Omental fat pad (tissue), 4 donors: ENCODE measurements at places on chromosomes 7 and 10. TPM values are rescaled to one million over a fixed set of nuclear protein-coding genes. Genes with fewer than 3 reads are reported as not detected.
A peak's percentile ranks its signal among the peaks of the same experiment; 100 is the strongest.

- DNase-seq, result no peak
Measured at GRCh38 chr10:12825260-12825849, 176.2 kb downstream of the CCDC3 start.

The CAPZA2 gene
- total RNA-seq, result 115 TPM

- peak; percentile 50 for DNase-seq
Measured at GRCh38 chr7:142556740-142557139, 192.5 kb upstream of the PRSS1 start.

The GHRHR gene
- total RNA-seq, result not detected

- DNase-seq, result no peak
Measured at GRCh38 chr7:3691478-3692158, 390.6 kb downstream of the SDK1 start.

The EPHB4 gene
- total RNA-seq, result 73.5 TPM

GRCh38 chr10:120998782-120999285, 147.7 kb downstream of the WDR11 start:
- no peak for DNase-seq

The SLC29A3 gene
- total RNA-seq, result 2.5 TPM

The STAMBPL1 gene
- total RNA-seq, result 16.0 TPM

The ANKRD2 gene
- not detected for total RNA-seq

- DNase-seq, result no peak
Measured at GRCh38 chr7:20206104-20206896, 10.9 kb downstream of the MACC1 start.

DNA sequence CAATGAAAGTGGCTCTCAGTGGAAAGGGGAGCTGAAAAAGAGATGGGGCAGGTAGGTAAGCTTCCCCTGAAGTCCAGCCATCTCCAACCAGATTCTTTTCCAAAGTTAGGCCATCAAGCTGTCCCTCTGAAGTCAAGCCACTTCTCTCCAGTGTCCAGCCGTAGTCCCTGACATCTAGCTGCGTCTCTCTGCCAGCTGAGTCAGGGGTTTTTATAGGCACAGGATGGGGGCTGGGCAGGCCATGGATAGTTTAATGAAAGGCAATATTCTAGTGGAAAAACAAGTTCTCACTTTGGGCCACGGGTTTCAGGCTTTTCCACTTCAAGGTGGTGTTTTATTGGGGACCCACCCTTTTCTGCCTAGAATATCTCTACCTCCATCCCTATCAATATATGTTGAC, 36.8 kb downstream of the AVL9 start:
- no peak for DNase-seq

The GPR85 gene
- total RNA-seq, result 1.1 TPM

- peak; percentile 27 for DNase-seq
Measured at GRCh38 chr7:7424151-7424873, 111.4 kb downstream of the COL28A1 start.

- no peak for DNase-seq
Measured at GRCh38 chr7:158055726-158056510, 531.7 kb downstream of the PTPRN2 start.

The TRPV5 gene
- not detected for total RNA-seq

DNA sequence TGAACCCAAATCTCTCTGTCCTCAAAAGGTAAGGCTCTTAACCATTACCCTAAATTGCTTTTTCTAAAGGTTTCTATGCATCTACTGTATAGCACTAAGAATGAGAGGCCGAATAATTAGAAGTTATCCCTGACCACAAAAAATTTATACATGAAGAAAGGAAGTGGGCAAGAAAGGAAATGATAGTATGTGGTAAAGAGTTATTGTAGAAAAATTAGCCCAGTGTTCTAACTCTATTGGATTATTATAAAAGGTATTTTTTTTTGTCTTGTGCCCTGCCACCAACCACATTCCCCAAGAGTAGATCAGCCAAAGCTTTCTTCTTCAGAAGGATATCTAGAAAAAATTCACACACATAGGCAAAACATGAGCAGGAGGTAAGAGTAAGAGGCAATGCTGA, 45.4 kb downstream of the DKK1 start:
- no peak for DNase-seq

DNA sequence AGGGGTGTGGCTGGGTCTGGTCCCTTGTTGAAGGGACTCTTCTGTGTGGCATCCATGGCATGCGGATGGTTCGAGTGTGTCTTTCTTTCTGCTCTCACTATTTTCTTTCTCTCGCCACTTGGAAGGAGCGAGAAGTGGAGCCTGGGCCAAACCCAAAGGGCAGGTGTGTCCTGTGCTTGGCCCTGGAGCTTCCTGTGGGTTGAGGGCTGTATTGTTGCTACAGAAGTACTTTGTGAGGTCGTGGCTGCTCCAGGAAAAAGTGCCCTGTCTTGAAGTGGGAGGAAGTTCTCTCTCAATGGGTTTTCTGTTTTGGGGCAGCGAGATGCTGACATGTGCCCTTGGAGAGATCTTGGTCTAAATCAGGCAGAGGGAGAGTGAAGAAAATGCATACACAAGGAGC, 72.0 kb downstream of the DOCK1 start:
- no peak for DNase-seq

The CCDC7 gene
- 17.9 TPM for total RNA-seq

The STEAP4 gene
- 163 TPM for total RNA-seq

The LIPF gene
- total RNA-seq, result not detected

The NME8 gene
- 0.72 TPM for total RNA-seq

GRCh38 chr10:87705339-87705738, 45.7 kb downstream of the PAPSS2 start:
- DNase-seq, result no peak

DNA sequence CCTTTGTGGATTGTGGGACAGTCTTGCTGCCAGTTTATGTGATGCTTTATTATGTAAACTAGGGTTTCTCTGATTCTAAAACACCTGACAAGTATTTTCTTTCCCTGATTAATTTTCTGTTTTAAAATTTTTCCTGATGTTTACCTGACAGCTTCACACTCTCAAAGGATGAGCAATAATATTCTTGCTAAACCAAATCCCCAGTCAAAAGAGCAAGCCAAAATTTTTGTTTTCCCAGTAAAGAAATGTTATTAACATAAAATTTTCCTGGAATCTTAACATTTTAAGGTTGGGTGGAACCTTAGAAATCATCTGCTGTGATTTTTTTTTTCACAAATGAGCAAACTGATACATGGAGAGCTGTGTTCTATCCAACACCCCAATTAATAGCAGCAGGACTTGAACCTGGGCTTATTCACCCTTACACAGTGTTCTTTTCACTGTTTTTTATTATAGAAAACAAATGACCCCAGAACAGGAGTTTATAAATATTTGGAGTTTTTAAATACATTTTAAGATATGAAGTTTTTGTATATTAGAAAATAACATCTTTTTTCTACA, 185.2 kb upstream of the VIPR2 start:
- DNase-seq, result no peak

DNA sequence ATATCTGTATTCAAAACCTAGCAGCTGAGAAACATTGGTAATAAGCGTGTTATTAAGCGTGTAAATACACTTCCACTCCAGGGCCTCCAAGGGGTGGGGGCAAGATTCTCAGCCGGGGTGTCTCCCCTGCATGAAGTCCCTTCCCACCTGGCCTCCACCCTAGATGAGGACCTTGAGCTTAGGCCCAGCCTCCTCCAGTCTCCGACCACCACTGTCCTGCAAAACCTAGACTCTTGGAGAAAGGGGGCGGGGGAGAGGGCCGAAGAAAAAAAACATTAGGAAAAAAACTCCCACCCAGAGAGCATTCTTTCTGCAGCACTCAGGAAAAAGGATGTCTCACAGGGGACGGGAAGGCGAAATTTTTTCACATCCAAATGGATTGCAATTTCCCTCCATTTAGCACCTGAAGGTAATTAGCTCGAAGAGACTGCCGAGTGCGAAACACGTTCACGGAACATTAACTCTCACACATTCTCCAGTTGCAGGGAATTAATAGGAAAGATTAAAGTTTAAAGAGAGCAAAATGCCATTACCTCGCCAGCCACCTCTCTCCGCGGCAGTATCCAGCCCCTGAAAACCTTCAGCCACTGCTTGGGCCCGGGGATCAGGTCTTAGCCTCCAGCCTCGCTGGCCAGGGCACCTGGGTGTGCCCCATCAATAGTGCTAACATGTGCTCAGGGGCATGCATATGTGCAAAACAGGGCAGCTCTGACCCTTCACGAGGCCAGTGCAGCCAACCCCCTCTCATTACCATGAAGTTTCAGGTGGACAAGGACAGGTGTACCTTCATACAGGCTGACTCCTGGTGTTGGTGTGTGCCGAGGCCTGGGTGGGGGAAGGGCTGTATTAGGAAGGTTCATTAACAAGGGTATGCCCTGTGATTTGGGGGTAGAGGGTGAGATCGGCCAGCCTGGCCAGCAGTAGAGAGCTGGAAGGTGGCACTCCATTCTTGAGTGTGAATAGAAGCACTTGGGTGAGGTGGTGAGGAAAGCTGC, 77.2 kb downstream of the HIF1AN start:
- DNase-seq, result no peak

GRCh38 chr7:151694828-151695580, 175.3 kb upstream of the RHEB start:
- DNase-seq, result no peak

- no peak for DNase-seq
Measured at GRCh38 chr7:19491821-19492452, 216.9 kb downstream of the POLR1F start.

GRCh38 chr7:2517026-2517425, 2.5 kb upstream of the LFNG start:
- no peak for DNase-seq

GRCh38 chr10:53162856-53163255, 390.3 kb upstream of the MBL2 start:
- no peak for DNase-seq

GRCh38 chr7:155879592-155879991, 67.3 kb upstream of the SHH start:
- no peak for DNase-seq

The CTBP2 gene
- 48.0 TPM for total RNA-seq

The TNS3 gene
- total RNA-seq, result 106 TPM

The ZPBP gene
- not detected for total RNA-seq

GRCh38 chr10:88333248-88333630, 249.9 kb downstream of the RNLS start:
- no peak for DNase-seq

GRCh38 chr10:44949915-44950314, 9.7 kb upstream of the RASSF4 start:
- DNase-seq, result no peak

The OR2A5 gene
- not detected for total RNA-seq

GRCh38 chr7:65453341-65454030, 79.8 kb downstream of the ZNF92 start:
- DNase-seq, result no peak

- DNase-seq, result no peak
Measured at GRCh38 chr10:103600956-103601569, 107.6 kb downstream of the NEURL1 start.

GRCh38 chr10:44466236-44466635, 81.3 kb upstream of the CXCL12 start:
- DNase-seq, result no peak

- no peak for DNase-seq
Measured at GRCh38 chr10:18699849-18700840, 40.9 kb downstream of the ARL5B start.

GRCh38 chr7:22008087-22008486, 62.4 kb upstream of the CDCA7L start:
- DNase-seq, result no peak

DNA sequence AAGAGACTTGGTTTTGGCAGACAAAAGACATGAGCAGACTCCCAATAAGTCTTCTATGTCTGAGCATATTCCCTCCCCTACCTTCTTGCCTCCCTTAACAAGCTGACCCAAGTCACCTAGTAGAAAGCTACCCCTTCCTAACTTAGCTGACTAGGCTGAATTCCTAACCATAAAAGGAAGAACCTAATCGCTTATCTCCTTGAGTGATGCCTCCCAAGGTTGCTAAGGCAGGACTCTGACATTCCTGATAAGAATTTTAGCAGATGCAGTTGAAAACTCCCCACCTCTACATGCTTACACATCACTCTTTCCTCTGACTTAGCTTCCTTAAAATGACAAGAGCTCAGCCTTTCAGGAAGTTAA, 704.7 kb upstream of the MBL2 start:
- no peak for DNase-seq

The UNC5B gene
- total RNA-seq, result 5.2 TPM

DNA sequence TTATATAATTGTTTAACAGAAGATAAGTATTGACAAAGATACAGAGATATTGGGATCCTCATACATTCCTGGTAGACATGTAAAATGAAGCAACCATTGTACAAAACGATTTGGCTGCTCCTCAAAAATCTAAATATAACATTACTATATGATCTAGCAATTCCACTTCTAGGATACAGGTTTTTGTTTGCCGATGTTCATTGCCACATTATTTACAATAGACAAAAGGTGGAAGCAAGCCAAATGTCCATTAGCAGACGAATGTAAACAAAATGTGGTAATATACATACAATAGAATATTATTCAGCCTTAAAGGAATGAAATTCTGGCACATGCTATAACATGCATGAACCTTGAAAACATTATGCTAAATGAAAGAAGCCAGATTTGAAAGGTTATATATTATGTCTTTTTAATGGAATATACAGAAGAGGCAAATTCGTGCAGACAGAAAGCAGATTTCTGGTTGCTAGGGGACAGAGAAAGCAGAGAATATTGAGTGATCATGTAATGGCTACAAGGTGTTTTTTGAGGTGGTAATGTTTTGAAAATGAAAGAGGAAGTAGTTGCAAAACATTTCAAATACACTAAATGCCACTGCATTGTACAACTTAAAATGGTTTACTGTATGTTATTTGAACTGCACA, 44.9 kb downstream of the POLR1F start:
- DNase-seq, result no peak

GRCh38 chr10:72697716-72698115, 5.8 kb downstream of the MCU start:
- DNase-seq, result no peak

The PON1 gene
- 0.38 TPM for total RNA-seq

The SCIN gene
- total RNA-seq, result 4.3 TPM

GRCh38 chr7:106865130-106866041, at the start of gene PIK3CG:
Gene PIK3CG (plus strand): TSS chr7:106865282. CDS start chr7:106867562, 2,280 bp downstream.
- no peak for DNase-seq

DNA sequence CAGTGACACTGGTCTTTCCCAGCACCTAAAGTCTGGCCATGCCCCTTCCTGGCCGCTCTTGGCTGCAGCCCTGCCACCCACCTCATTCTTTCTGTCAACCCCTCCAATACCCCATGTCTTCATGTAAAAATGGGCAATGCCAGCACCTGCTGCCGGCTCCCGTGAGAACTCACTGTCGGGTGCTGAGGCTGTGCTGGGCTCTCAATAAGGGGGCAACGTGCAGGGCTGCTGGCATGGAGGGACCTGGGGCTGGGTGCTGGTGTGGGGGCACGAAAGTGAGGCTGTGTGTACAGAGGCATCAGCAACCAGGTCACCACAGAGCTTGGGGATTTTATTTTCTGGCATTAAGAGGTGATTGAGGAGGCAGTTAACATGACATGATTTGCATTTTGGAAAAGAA, 65.3 kb downstream of the ALOX5 start:
- no peak for DNase-seq
